GM12865 (cell line): ENCODE measurements at places on chromosomes 1 and 21.

DNA sequence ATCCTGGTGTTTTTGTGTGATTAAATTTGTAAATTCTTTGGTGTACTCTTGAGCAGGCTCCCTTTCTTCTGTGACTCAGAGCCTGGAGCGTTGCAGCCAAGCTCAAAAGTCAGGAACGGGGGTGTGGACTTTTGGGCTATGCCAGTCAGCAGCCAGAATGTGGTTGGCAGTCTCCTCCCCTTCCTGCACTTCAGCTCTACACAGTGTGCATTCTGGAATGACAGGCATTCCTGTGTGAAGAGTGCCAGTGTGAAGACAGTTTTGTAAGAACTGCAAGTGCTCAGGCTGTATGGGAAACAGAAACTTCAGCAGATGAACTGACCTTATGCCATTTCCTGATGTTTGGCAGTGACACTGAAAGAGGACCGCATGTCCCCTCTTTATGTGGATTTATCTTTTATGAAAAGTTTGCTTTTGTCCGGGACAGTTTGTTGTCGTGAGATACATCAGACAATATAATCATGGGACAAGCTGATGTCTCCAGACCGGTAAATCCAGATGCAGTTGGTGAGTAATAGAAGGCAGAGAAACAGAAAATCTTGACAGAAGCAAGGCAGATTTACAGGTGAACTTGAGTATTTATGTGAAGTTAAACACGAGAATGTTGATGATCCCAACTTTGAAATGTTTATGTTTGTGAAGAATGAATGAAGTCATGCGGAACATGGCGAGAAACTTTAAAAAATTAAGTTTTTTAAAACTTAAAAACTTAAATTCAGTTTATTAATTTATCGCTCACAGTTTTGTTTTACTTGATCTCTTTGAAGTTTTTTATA, 67.7 kb upstream of the RCC1 start:
- DNase-seq, result peak; percentile 18

DNA sequence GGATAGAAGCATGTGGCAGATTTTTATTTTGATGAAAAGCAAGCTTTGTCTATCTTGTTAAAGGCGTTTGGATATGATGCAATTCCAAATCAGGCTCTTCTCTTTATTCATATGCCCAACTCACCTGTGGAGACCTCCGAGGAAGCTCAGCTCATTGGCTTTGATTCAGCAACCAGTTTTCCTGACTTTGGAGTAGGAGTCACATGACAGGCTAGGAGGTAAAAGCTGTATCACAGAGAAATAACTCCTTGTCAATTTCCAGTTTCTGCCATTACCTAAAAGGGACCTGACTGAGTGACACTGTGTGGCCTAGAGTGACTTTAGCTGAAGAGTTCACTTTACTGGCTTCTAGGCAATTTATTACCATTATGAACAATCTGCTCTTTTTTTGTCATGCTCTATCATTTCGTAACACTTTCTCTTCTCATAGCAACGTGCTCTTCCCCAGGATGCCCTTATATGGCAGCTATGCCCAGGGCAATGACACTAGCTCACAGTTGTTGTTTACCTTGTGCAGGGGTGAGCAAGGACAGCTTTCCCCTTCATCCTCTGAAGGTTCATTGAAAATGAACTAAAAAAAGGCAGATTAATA, 107.2 kb downstream of the KCNK1 start:
- DNase-seq, result peak; percentile 42

GRCh38 chr1:68717330-68717729, 220.4 kb upstream of the DEPDC1 start:
- no peak for DNase-seq

DNA sequence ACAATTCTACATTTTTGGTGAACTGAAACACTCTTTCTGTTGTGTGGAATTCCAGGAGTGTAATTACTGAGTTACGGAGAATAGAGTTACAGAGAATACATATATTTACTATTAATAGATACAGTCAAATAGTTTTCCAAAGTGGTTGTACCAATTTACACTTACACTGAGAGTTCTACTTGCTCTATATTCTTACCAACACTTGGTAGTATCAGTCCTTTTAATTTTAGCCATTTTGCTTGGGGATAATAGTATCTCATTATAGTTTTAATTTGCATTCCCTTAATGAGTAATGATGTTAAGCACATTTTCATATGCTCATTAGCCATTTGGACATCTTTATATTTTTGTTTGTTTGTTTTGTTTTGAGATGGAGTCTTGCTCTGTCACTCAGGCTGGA, 28.9 kb downstream of the AGO4 start:
- no peak for DNase-seq

GRCh38 chr1:28058971-28059878, 29.2 kb downstream of the EYA3 start:
- no peak for DNase-seq
